ENCODE measurements at places on chromosomes 12 and 14.
A peak's percentile ranks its signal among the peaks of the same experiment; 100 is the strongest.

GRCh38 chr12:123150744-123151456 is at the start of gene PITPNM2:
TSS of gene PITPNM2 (minus strand) at chr12:123151090. CDS start at chr12:123034590, 116,500 bp downstream.
- DNase-seq: peak; percentile 67

DNA sequence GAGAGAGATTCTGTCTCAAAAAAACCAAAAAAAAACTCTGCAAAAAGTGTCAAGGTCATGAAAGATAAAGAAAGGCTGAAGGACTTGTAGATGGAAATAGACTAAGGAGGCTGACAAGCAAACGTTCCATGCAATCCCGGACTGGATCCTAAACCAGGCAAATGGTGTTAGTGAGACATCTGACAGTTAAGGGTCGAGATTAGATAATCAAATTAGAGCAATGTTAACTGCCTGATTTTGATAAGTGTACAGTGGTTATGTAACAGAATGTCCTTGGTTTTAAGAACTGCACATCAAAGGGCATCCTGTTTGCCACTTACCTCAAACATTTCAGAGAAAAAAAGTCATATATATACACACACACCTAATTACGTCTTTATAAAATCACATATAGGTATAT is 3.5 kb upstream of the RAN start:
- DNase-seq: no peak

DNA sequence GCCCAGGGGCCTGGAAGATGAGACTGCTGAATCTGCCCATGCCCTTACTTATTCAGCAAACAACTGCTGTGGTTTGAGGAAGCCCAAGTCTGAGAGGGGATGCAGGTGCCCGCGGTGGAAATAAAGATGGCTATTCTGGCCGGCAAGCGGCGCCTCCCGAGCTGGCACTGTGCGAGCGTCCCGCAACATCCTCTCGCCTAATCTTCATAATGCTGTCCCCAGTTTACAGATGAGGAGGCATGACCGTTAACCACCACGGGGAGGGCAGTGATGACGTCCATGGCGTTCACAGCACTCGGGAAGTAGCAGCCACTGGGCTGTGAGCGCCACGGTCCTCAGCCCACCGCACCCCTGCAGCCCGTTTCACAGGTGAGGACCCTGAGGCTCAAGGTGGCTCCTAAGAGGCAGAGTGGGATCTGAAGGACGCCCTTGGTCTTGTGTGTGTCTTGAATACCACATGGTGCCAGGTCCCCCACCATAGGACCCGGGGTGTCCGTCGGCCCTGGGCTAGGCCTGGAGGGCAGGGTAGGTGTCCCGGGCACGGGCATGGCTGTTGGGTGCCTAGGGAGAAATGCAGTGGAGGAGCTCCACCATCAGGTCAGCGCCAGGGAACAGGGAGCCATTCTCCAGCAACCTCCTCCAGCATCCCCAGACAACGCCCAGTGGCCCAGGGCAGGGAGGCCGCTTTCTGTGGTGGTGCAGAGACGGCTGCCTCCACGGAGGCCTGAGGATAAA is 20.2 kb downstream of the CHGA start:
- no peak for DNase-seq

GRCh38 chr12:23899434-23899833 is 50.0 kb downstream of the SOX5 start:
- no peak for DNase-seq

- no peak for DNase-seq
Observed at GRCh38 chr14:93943052-93943451, 15.9 kb downstream of the FAM181A start.

GRCh38 chr12:79337662-79338290 is 353.0 kb downstream of the PAWR start:
- no peak for DNase-seq

DNA sequence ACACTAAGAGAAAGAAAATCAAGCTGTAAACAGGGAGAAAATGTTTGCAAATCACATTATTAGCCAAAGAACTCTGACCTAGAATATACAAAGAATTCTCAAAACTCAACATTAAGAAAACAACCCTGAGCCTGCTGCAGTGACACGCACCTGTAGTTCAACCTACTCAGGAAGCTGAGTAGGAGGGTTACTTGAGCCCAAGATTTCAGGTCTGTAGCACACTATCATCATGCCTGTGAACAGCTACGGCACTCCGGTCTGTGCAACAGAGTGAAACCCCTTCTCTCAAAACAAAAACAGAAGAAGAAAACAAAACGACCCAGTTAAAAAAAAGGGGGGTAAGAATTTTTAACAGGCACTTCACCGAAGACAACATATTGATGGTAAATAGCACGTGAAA is 20.8 kb downstream of the SAV1 start:
- peak; percentile 20 for DNase-seq

DNA sequence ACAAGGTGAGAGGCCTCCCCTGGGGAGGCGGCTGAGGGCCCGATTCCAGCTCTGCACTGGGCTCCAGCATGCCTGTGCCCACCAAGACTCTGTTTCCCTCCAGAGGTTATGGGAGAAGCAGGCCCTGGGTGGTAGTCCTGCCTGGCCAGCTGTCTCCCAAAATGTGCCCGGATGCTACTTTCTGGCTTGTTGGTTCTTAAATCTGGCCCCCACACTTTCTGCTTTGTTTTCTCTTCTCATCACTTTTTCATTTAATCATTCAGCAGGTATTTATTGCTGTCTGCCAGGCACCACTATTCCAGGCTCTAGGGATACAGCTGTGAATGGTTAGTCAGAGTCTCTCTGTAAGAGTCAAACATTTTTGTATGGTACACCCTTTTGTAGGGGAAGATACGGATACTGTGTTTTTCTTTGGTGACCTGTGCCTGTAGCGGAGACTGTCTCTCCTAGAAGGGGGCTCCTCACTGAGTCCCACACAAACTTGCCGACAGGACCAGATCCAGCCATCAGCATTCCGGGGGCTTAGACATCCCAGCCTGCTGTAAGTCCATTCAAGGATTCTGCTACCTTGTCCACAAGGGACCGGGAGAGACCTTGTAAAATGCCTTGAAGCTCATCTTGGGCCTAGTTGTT is 3.8 kb downstream of the DHRS2 start:
- no peak for DNase-seq

DNA sequence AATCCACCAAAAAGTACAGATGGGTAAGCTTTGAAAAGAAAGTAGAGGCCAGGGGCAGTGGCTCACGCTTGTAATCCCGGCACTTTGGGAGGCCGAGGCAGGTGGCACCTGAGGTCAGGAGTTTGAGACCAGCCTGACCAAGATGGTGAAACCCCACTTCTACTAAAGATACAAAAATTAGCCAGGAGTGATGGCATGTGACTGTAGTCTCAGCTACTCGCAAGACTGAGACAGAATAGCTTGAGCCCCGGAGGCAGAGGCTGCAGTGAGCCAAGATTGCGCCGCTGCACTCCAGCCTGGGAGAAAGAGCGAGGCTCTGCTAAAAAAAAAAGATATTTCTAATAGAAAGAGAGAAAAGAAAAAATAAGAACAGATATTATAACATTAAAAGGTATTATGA is 134.2 kb upstream of the SLCO1C1 start:
- no peak for DNase-seq

- no peak for DNase-seq
Observed at GRCh38 chr12:122137681-122138080, 36.3 kb downstream of the IL31 start.

DNA sequence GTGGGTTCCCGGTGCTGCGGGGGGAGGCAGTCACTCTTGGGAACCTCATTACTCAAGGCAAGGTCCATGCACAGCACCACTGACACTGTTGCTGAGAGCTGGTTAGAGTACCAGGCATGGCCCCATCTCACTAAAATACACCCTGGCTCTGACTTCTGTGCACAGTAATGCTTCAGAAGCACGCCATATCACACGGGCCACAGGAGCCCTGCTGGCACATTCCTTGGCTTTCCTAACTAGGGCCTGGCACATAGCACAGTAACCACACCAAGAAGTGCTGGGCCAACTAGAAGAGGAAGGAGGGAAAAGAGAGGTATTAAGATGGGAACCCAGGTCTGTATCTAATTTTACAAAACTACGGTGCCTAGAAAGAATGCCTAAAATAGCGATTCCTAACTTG is 13.5 kb upstream of the RAB35 start:
- DNase-seq: no peak

DNA sequence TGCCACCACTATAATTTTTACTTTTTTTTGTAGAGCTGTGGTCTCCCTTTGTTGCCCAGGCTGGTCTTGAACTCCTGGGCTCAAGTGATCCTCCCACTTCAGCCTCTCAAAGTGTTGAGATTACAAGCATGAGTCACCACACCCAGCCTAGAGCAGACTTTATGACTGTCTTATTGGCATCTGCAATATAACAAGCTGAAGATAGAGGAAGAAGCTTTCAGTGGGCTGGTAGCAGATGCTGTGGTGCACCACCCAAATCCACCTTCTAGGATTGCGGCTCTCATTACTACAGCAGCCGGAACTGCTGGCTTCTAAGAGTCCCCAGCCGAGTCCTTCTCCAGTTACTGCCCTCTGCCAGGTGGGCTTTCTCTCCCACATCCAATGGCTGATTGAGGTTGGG is 7.6 kb upstream of the STK38L start:
- DNase-seq: no peak

DNA sequence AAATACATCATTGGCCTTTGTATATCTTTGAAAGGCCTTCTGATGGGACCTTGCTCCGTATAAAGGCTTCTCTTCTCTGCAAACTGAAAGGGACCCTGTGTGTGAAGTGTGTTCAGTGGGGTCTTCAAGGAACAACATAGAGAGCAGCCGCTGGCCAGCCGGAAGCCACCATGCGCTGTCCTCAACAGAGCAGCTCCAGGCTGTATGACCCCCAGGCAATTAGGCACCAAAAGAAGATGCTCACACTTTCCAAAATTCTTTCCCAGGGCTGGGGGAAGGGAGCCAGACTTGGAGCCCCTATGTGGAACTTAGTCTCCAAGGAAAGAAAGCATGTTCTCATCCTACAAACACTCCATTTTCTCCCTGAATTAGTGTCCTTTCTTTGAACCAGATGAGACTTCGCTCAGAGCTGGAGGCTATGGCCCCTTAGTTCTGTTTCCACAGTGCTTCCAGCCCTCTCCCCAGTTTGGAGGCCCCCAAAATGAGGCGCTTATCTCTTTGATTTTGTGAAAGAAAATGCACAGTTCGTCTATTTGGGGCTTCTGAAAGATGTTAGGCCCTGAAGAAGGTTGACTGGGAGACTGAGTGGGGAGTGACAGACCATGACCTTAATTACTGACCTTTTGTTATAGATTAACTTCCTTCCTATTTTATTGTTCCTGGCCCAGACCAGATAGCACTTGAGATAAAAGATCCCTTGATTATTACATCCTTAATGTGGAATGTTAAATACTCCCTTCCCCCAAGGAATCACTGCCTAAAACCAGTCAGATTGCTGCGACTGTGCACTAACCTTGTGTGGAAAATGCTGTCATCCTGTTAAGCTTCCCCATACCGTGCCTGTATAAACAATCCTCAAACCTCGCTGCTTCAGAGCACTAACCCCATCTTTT is 128.3 kb upstream of the FGD4 start:
- DNase-seq: no peak

- DNase-seq: no peak
Observed at GRCh38 chr14:84131924-84132323, 1398.0 kb upstream of the FLRT2 start.

DNA sequence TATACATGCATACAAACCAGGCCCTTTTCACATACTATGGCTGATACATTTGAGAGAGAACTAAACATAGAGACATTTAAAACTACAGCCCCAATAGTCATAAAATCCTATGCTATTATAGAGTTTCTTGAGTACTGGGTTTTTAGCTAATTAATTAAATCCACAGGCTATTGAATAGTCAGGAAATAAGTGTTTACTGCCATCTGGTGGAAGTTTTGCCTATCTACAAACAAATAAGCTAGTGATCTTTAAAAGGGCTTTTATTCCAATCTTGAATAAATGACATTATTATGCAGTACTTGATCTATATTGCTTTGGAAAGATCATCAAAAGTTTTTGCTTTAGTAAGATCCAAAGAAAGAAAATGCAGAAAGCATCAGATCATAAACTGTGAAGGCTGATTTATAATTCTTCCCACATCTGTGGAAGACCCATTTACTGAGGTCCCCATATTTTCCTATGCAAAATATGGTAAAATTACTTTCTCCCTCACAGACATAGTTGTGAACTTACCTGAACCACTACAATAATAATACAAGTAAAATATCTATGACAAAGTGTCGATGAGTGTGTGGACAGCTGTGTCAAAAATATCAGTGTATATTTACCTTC is 131.3 kb downstream of the ITPR2 start:
- no peak for DNase-seq

DNA sequence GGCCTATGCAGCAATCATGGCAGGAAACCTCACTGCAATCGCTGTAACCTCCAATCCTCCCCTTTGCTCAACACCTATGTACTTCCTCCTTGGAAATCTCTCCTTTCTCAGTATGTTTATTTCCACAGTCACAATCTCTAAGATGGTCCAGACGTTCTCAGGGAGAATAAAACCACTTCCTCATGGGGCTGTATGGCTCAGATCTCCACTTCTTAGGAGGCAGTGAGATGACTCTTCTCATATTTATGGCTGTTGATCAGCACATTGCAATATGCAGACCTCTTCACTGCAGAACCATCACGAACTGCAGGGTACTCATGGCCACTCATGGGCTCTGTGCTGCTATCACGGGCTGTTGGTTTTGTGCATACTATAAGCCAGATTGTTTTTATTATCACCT is 17.1 kb upstream of the OR4K17 start:
- DNase-seq: no peak

DNA sequence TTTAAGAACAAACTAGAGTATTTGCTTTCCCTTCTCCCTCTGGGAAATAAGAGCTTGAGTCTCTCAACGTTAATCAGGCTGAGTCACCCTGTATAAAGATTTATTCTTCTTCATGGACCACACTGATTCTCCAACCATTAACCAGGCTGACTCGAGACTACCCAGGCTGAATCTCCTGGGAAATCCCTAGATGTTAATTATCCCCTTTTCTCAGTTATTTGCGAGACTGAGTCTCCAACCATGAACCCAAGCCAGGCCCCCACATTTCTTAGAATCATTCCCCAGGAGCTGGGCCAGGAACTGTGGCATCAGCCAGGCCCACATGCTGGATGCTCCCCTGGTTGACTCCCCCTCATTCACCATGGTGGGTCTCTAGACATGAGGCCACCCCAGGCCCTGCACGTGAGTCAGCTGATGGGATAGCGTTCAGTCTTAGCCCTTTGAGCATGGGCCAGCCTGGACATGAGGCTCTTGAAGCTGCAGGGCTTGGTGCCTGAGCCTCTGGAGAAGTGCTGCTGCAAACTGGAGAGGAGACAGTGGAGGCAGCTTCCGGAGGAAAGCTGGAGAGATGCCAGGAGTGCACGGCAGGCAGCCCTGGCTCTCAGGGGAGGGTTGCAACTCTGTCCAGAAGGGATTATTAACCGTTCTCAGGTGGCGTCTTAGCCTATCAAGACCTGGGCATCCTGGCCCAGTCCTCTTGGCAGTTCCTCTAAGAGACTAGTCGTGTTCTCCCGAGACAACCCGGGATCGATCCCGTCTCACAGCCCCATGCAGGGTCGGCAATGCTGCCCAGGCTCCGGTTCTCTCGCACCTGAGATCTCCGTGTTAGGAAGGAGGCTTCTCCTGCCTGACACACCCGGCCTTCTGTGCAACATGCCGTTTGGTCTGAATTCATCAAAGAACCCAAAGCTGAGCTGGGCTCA is 296.6 kb downstream of the ADGRD1 start:
- no peak for DNase-seq

All from GM12892 (cell line).